ENCODE measurements at places on chromosomes 2 and 18. TPM values are rescaled to one million over a fixed set of nuclear protein-coding genes. Genes with fewer than 3 reads are reported as not detected.

Gene ALMS1
- total RNA-seq: 5.2 TPM

Gene RPIA
- 11.7 TPM for total RNA-seq

Gene CD302
- 5.7 TPM for total RNA-seq

Gene CYRIA
- 26.4 TPM for total RNA-seq

Gene PAX3
- not detected for total RNA-seq

Gene ACVR1
- 13.3 TPM for total RNA-seq

Gene TMEM247
- total RNA-seq: not detected

Gene NT5C1B
- not detected for total RNA-seq

Gene KRTCAP3
- not detected for total RNA-seq

DNA sequence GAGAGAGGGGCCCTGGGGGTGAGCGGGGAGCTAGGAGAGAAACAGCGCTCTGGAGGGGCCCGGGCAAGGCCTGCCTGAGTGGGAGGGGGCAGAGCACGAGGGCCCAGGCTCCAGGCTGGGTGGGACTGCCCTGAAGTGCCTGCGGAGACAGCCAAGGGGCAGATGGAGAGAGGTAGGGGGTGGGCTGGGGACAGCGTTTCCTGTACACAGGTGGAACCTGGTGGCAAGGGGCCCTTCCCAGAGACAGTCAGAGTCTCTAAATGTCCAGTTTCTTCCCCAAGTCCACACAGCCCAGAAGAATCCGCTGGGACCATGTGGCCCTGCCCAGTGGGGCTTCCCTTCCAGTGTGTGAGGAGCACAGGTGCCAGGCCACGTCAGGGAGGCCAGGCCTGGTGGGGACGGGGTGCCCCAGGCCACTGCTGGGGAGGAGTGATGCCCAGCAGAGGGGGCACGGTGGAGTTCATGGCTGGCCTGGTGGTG is 1.7 kb upstream of the GPR35 start:
- no peak for DNase-seq

GRCh38 chr2:7845332-7845731 is 836.5 kb upstream of the ID2 start:
- DNase-seq: no peak

GRCh38 chr2:144377914-144378313 is 142.0 kb downstream of the ZEB2 start:
- peak; percentile 25 for DNase-seq

GRCh38 chr2:210798180-210798579 is 241.8 kb downstream of the CPS1 start:
- DNase-seq: no peak

DNA sequence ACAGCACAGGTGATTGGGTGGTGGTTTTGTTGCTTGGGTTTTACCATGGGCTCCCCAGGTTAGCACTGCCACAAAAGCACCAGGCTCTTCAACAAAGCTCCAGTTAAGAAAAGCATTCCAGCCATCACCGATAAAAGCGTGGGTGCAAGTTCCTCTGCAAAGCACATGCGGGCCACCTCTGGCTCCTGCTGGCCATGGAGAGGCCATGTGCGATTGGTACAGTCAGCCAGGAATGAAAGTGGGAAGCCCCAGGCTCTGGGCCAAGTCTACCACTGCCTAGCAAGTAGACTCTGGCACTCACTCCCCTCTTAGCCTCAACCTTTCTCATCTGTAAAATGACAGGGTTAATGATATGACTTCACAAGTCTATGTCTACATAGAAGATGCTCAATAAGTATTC is 36.0 kb downstream of the BCL11A start:
- no peak for DNase-seq

DNA sequence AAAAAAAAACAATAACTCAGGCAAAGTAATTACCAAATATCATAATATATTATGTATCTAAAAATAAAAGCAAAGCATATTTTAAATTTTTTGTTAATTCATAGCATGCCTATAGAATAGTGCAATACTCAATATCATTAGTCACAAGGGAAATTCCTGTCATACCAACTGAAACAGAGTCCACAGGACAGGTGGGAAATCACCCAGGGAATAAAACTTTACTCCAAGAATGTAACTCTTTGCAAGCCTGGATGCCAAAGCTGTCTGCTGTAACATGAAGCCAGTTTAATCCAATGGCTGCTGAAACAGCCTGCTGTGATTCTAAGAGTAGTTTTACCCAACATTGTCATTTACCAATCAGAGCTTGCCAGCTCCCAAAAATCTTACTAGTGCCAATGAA is 40.0 kb upstream of the SULT1C3 start:
- DNase-seq: no peak

DNA sequence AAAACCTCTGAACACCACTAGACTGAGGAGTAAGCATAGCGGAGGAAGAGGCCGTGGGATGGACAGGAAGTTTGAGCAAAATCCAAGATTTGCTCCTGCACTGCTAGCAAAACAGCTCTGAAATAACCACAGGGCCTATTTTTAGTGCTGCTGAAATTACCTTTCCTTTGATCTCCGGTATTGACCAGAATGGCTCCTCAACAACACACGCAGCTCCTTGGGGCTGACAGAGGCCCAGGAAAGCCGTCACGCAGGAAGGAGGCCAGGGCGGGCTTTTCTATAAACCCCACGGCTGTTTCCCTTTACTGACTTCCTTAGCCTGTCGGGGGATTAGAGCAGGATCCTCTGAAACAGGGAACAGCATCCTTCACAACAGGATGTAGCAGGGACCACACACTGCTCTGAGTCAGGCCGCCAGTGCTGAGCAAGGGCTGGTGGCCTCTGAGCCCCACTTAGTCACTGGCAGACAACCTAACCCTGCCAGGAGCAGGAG is 80.8 kb upstream of the LCLAT1 start:
- DNase-seq: peak; percentile 67

GRCh38 chr18:47552783-47553182 is 301.3 kb upstream of the SKOR2 start:
- no peak for DNase-seq

DNA sequence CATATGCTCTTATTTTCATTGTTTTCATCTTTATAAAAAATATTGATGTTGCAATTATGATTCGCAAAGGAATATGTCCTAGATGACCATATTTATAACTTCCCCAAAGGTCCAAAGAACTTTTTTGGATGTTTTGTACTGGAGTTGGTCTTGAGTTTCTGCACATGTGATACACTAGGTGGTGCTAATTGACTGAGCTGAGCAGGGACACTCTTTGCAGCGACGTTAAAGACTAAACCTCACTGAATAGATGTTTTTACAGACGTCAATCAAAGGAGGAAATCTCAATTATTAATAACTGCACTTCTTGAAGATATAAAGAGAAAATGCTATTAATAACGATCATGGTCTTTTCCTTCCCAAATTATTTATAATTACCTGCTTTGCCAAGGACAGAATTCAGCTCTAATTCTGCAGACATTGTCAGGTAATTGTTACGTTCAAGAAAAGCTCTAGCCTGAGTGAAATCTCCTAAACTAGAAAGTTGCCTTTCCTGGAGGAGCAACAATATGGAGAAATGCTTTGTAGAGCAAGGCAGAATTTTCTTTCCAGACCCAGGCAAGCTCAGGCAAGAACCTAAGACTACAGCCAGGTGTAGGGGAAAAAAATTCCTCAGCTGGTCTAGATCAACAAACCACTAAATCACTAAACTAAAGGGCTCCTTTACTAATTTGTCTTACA is 119.3 kb upstream of the RBBP8 start:
- DNase-seq: peak; percentile 69

DNA sequence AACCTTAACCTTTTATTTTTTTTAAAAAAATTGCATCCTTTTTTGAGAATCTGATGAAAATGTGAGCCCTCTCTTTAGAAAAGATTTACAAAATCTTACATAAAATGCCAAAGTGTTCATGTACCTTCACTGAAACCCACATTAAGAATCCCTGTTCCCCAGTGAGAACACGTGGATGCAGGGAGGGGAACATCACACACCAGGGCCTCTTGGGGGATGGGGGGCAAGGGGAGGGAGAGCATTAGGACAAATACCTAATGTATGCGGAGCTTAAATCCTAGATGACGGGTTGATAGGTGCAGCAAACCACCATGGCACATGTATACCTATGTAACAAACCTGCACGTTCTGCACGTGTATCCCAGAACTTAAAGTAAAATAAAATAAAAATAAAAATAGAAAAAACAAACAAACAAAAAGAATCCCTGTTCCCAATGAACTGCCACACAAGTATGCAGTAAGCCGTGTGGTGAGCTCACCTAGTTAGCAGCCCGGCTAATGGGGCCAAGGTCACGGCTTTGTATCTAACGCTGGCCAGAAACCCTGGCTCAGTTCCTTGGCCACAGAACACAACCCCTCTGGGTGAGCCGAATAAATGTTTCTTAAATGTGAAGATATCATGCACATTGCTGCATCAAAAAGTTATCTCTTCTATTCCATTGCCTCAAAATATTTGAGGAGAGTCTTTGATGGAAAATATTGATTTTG is 41.4 kb downstream of the CHST9 start:
- no peak for DNase-seq

DNA sequence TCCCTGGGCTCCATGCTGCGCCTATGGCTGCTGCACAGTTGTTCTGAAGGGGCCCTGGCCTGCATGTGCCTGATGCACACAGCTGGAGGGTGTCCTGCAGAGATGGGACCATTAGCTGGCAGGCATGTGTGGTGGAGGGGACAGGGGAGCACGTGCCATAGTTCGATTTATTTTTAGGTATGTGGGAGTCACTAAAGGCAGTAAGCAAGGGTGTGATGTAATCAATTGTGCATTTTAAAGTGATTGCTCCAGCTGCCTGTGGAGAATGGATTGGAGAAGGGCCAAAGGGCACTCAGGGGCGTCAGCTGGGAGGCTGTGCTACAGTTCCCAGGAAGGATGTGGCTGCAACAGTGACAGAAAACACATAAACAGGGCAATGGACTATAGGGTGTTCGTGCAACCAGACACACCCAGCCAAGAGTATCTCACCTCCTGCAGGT is 205.1 kb downstream of the ARL4C start:
- DNase-seq: peak; percentile 20

DNA sequence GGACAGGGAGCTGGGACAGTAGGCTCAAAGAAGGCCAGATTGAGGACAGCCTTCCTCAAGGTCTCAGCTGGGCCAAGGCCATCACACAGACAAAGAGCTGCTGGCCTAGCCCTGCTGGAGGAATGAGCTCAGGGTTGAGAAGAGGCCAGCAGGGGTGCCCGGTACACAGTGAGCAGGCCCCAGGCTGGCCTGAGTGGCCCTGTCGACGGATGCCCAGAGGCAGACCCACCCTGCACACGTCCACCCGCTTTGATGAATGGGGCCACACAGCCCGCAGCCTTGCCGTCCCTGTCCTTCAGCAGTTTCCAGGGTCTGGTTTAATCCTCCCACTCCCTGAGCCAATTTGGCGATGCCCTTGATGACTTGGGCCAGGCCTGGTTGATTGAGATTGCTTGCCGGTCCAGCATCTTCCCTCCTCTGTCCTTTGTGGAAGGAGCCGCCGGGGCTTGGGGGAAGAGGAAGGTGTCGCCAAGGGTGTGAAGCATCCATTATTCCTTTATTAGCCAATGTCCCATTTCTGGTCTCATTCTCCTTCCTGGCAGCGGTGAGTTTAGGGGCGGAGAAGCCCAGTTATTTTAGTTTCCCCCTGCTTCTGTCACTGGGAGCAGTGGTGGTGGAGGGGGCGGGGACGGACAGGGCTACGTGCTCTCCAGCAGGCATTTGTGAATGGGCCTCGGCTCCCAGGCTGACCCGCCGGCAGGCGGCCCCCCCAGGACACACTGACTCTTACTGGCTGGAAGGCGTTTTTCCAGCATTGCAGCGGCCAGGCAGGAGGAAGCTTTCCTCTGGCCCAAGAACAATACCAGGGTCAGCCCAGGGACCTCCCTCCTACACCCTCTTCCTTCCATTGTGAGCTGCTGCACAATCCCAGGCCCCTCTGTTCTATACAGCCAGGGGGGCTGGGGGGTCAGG is 141.8 kb downstream of the CTIF start:
- DNase-seq: peak; percentile 92

- DNase-seq: no peak
Observed at GRCh38 chr2:170236680-170237047, 58.7 kb downstream of the MYO3B start.

DNA sequence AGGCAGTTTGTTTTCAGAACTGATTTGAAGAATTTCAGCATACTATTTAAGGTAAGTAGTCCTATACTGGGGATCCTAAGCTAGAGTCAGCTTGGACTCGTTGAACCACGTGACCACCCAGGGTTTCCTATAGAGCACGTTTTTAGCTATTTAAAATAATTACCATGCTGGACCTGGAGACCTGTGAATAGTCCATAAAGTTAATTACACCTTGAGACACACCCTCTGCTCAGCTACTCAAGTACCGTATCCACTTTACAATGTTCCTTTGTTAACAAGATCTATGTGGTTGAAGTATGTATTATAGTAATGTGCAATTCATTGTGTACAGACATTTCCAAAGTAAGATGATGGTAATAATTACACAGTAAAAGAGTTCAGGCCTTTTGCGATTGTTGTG is 67.6 kb downstream of the CRIM1 start:
- DNase-seq: no peak

Data from lung microvascular endothelial cell (primary cell).